ENCODE measurements at places on chromosomes 6 and 20. TPM values are rescaled to one million over a fixed set of nuclear protein-coding genes. Genes with fewer than 3 reads are reported as not detected.

Gene RAB44
- 0.08 TPM for polyA plus RNA-seq

Gene STX11
- 0.79 TPM for polyA plus RNA-seq

Gene SPACA1
- 0.05 TPM for polyA plus RNA-seq

Gene SPEF1
- 1.3 TPM for polyA plus RNA-seq

Gene TRIM10
- 0.47 TPM for polyA plus RNA-seq

Gene PRL
- polyA plus RNA-seq = 0.10 TPM

Gene PREP
- polyA plus RNA-seq = 34.4 TPM

DNA sequence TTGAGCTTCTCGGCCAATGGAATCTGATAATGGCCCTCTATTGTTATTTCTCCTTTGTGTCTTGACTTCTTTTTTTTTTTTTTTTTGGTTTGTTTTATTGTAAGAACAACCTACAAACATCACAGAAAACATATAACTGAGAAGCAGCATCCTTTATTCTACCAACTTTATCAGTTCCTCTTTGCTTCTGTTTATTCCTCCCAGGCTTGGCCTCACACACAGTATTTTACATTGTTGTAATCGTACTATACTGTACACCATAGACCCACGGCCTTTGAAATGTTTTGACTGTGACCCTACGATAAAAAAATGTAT, 558 bp upstream of the CCDC167 start:
- no peak for DNase-seq

DNA sequence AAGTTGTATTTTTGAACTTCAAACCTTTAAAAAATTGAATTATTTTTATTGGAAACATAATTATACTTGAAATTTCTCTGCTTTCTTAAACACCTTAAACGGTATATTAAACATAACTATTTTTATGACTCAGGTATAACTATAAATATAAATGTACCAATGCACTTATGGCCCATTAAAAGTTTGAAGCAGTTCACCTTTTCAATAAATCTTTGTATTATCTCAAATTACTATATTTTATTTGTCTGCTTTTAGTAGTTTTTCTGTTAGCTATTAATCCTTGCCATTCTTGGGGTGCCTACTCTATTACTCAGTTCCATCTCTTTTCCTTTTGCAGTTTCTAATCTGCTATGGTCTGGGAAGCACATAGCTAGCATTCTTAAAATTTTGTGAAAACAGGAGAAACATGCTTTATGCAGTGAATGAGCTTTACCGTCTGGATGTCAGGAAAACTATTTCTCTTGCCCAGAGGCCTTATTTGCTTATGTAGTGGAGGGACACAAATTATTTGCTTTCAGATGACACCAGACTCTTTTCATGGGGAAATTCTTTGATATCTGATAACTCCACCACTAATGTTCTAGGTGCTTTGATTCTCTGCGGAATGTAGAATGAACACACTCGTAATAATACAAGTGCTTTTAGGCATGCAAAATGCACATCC, 378.9 kb upstream of the CITED2 start:
- no peak for DNase-seq

GRCh38 chr20:51570739-51571459, 28.4 kb upstream of the NFATC2 start:
- DNase-seq = no peak

DNA sequence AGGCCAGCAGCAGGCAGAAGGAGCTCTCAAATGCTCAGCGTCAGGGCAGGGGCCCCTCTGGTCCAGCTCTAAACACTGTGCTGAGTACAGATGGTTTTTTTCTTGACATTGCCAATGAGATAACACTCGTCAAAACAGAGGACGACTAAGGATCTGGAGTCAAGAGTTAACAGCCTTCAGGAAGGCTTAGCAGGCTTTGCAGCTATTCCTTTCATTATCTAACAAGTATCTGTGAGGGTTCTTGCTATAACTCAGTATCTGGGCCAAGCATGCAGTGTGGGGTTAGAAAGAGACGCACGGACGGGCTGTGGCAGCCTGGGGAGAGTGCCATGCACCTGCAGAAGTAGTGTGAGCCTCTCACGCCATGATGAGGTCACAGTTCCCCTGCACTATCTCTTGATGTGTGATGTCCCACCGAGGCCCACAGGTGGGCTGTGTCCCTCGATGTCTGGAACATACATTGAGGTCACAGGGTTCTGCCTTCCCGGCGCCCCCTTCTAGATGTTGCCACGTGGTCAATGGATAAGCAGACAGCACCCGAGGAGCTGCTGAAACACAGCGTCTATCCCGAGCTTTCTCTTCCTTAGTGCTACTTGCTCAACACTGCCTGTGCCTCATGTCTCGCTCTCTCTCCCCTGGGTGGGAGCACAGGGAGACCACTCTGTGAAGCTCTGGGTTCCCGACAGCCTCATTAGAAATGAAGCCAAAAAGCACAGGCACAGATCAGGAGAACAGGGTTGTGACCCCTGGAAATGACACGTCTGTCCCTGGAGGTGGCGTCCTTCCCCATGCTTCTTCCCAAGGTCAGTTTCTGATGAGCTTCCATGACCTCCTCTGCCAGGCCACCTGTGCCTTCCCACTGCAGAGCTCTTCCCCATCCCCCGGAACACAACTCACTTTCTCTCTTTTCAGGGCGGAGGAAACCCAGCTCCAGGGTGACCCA, 85.5 kb upstream of the RPS6KA2 start:
- DNase-seq = no peak

- no peak for DNase-seq
Measured at GRCh38 chr6:101478891-101479290, 85.4 kb downstream of the GRIK2 start.

DNA sequence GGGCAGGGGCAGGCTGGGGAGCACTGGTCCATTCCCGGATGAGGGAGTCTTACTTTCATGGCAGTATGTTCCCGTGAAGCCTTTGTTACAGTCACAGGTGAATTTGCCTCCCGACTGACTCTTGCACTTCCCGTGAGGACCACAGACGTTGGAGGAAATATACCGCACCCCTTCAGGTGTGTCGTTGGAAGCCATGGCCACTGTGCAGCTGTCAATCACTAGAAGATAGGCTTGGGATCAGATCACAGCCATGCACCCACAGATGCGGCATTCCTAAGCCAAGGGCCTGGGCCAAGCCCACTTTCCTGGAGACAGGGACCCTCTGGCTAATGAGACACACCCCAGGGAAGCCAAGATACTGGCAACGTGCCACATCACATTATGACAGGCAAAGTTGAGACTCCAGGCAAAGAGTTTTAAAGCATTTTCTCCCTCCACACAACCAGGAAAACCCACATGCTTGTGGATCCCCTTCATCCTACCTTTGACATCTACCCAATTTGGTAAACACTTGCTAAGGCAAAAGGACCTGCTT, 26.8 kb downstream of the JAG1 start:
- no peak for DNase-seq

- no peak for DNase-seq
Measured at GRCh38 chr6:158911746-158912480, 88.1 kb downstream of the RSPH3 start.

- DNase-seq = no peak
Measured at GRCh38 chr20:51760905-51761546, 7.2 kb downstream of the ATP9A start.

DNA sequence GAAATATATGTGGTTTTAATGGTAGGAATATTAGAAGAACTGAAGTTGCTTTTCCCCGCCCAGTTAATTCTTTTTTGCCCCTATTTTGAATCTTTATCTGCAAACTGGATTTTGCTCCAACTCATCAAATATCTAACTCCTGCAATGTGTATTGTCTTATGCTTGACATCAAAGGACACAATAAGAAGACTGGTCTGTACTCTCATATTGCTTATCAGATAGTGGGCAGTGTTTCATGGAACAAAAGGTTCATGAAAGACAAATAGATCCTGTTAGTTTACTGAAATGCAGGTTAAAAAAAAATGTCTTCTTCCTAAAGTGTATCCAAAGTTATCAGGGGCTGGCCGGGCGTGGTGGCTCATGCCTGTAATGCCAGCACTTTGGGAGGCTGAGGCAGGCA, 27.7 kb upstream of the GTF3C6 start:
- no peak for DNase-seq

DNA sequence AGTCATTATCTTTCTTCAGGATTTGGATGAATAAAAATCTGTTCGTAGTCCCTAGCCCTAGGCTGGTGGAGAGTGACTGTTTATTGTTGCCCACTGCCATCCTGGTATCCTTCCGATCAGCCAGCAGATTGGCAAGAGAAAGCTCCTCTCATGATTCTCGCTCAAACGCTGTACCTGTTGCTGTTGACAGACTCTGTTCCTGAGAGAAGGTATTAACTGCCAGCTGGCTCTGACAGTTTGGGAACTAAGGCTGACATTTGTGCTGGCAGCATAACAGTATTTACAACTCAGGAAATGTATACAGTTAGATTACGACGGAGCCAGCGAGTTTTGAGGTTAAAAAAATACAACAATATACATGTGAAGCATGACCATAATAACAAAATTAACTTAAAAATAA, 674.5 kb downstream of the PRKN start:
- DNase-seq = no peak

- no peak for DNase-seq
Measured at GRCh38 chr6:92047152-92047850, 1372.1 kb downstream of the EPHA7 start.

- DNase-seq = no peak
Measured at GRCh38 chr6:53199156-53199555, 50.5 kb upstream of the GCM1 start.
